ENCODE measurements at places on chromosomes 1 and 21. TPM values are rescaled to one million over a fixed set of nuclear protein-coding genes. Genes with fewer than 3 reads are reported as not detected.

DNA sequence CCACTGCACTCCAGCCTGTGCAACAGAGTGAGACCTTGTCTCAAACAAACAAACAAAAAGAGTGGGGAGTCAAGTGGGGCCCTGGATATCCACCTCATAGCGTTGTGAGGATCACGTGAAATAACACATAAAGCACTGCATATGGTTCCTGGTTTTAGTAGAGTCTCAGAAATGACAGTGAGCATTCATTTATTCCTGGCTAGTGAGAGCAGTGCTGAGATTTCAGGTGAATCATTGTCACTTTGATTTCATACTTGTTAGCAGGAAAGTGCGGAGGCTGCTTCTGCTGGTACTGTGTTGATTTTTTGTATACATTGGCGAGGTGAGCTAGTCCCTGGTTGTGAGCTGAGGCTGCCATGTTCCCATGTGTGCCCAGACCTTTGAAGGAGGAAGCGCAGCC is 22.9 kb downstream of the ARHGEF10L start:
- no peaks in the 10 kb centered on the region for H3K4me1 ChIP-seq
- no peaks in the 10 kb centered on the region for H3K27me3 ChIP-seq
- H3K27ac ChIP-seq = no peak overlapping the region
- no peaks in the 10 kb centered on the region for H3K36me3 ChIP-seq

DNA sequence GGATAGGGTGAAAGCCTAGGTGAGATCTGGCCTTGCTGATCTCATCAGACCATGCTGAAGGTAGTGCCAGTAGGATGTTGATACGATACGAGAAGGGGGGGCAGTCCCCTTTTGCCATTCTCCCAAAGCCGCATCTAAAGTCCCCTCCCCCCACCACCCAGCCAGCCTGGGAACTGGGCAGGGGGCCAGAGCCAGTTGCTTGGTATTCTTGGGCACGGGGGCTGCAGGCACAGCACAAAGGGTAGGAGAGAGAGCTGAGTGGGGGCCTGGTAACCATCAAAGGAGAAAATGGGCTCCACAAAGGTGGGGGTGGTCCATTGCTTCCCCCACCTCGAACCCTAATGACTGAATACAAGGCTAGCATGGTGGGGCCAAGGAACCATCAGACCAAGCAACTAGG is 5.4 kb downstream of the PEA15 start:
- no peak for DNase-seq
- H3K4me3 ChIP-seq = no peak overlapping the region
- peaks cover 4% of the 10 kb centered on the region for H3K36me3 ChIP-seq

- no peaks in the 10 kb centered on the region for H3K4me1 ChIP-seq
- no peak overlapping the region for H3K4me3 ChIP-seq
- no peaks in the 10 kb centered on the region for H3K36me3 ChIP-seq
Observed at GRCh38 chr21:28338701-28339305, 653.9 kb downstream of the LTN1 start.

TFF2 gene
- not detected for total RNA-seq

MCOLN3 gene
- 0.91 TPM for total RNA-seq
